T-helper 2 cell (primary cell): ENCODE measurements at places on chromosomes 2 and 18.

DNA sequence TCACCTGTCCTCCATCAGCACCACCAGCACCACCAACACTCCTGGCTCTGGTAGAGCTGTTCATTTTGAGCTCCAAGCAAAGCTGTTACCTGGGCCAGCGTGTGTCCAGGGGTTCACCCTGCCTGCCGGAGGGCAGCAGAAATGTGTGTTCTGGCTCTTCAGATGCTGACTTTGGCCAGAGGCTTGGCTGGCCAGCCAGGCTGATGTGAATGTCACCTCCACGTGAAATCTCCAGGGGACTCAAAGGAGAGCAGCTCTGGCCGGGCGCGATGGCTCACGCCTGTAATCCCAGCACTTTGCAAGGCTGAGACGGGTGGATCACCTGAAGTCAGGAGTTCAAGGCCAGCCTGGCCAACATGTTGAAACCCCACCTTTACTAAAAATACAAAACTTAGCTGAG lies 33.5 kb downstream of the CIB4 start:
- no peak for DNase-seq

GRCh38 chr2:148523315-148523714 lies 121.2 kb upstream of the EPC2 start:
- DNase-seq, result no peak

DNA sequence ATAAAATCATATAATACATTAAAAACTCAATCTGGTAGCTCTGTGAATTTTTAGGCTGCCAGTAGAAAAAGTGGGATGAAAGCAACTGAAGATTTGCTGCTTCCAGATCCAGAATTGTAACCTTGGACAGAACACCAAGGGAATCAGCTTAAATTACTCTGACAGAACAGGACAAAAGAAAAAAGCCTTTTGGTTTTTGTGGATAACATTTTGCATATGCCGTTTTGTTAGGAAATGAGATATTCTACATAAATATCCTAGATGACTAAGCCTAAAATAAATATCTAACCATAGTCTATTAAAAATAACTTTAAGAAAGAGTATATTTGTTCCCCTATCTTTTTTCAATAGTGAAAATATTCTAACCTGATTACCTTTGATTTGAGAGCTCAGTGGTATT lies 148.7 kb upstream of the DOCK10 start:
- DNase-seq, result no peak

- no peak for DNase-seq
Observed at GRCh38 chr18:55731594-55732042, 143.6 kb upstream of the TCF4 start.

DNA sequence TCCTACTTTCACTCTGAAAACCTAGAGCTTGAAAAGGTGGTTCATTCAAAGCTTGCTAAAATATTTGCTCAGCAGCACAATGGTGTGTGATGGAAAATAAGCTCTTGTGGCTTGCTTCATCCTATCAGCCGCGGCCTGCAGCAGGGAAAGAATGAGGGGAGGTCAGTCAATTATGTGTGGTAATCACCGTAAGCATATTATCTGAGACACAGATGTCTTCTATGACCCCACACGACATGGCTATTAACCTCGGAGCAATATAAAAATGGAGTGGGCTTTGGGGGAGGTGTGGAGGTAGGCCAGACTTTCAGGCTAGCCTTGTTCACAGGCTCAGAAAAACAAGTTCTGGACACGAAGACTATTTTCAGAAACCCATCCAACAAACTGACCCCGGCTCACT lies 98.4 kb upstream of the SIX3 start:
- DNase-seq, result no peak

DNA sequence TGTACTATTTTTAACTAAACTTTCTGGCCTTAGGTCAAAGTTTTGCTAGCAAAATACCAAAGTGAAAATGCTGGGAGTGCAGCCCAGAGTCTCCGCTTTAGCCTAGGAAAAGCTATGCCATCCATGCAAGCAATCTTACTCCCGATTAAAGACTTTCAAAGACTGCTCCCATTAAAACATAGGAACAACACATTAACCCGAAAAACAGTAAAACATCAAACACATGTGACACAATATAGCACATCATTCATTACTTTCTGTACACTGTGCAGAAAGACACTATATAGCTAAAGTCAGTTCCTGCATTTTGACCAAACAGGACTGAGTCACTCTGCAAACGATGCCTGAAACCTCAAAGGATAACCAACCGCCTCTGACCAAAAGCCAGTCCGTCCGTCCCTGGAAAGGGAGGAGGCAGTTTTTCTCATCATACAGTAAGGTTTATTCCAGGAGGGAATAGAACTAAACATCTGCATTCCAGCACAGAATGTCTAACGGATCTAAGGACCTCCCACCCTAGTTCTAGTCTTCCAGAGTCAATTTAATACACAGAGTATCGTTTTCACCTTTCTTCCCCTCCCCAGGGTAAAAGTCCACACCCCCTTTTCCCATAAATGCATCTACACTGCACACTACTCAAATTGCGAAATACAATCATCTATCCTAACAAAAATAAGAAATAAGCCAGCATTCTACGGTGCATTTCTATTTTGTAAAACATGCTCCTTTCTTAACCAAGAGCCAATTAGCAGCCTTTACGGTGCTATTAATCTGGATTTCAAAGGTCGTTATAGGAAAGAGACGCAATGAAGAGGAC lies 1.7 kb downstream of the ROCK2 start:
- DNase-seq, result no peak

DNA sequence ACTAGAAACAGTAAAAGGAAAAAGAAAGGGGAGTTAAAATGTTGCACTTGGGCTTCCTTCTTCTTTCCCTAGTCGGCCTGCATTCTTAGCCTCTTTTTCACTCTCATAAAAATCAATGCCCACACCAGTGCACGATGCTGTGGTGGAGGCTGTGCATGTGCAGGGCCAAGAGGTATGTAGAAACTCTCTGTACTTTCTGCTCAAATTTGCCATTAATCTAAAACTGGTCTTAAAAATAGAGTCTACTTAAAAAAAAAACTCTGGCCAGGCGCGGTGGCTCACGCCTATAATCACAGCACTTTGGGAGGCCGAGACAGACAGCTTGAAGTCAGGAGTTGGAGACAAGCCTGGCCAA lies 11.1 kb downstream of the TRAPPC8 start:
- DNase-seq, result no peak

DNA sequence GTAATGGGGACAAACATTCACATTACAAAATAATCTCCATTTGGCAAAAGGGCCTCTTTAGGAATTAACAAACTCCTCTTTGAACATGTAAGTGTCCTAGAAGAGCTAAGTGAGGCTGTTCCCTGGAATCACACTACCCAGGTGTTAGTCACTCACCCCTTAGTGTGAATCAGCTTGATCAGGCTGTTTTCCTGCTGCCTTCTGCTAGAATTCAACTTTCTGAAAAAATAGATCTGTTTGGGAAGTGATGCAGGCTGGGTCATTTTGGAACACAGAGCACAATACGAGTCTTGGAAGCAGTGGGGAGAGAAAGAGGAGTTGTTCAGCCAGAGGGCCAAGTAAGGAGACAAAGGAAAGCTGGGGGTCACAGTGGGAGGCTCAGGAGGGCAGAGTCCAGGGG lies 40.0 kb downstream of the TTC32 start:
- DNase-seq, result no peak

DNA sequence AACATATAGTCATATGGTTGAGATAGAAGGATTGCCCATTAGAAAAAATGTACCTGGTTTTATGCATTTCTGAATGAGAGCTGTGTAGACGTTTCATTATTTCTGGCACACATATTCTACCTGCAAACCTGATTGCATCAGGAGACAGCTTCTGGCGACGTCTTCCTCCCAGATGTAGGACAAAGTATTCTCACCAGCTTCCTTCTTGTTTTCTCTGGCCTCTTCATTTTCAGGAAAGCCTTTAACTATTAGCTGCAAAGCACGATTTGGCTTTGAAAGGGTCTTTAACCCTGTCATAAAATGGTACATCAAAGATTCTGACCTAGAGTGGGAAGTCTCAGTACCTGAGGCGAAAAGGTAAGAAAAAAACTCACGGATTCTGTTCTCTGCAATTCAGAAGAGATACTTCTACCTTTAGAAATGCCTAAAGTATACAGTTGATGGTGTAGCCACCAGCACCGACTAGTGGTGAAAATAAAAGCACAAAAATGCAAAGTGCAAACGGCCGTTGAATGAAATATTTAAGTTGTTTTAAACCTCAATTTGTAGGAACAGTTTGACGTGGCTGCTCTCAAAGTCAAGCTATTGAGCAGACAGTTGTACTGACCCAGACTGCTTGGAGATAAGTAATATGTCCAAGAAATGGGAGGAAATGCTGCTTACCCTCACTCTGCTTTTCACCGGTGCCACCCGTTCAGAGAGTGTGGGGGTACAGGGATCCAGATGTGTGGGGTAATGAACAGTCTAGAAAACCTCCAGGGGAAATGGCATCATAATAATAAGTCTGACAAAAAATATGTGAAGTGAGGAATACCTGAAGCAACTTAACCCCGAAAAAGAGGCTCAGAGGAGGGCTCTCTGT lies 20.2 kb downstream of the IL18RAP start:
- DNase-seq, result no peak

DNA sequence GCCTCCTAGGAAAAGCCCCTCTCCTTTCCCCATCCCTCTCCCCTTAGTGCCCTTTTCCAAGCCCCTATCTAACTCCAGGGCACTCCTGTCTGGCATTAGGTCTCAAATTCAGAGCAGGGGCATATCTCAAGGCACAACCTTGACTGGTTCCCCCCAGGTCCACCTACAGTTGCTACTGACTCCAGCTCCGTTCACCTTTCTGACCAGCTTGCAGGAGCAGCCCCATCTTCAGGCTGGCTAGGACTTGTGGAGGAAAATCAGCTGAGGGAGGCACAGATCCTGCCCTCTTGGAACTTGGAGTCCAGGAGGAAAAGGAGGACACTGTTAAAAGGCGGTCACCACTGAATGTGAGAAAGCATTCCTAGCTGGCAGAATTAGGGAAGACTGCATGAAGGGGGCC lies 152.4 kb downstream of the ZFP36L2 start:
- DNase-seq, result no peak

DNA sequence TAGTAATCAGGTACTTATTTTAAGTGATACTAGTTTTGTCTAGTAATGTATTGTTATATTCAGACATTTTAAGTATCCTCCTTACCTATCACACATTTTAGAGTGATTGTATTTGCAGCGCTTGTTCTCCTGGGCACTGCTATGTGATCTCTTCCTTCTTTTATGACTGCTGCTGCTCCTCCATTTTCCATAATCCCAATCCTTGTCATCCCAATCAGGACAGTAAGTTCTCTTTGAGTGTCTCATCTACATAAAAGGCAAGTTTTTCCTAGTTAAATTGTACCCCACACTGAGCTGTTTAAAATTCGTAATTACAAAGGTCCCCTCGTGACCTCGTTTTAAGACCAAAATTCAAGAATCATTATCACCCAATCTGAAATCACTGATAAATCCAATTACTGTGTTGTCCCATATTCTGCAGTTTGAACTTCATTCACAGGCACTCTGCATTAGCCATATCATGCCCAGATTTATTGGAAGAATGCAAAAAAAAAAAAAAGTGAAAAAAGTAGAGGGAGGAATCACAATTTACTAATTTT lies 2.8 kb downstream of the CLK1 start:
- no peak for DNase-seq

DNA sequence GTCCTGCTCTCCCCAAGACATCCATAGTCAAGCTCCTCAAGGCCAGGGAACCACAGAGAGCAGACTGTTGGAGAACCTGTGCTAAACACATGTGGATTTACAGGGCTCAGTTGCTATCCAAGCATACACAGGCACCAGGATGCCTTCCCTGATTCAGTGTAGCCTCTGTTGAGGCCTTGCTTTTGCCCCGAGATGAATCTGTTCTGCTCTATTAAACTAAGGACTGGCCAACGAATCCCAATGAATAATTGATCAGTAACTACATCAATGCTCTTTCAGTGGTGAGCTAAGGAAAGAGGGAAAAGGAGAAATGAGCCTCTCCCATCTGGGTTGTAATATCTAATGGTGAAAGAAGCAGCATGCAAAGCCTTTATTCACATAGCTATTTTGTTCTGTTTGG lies 58.7 kb upstream of the SPTBN1 start:
- DNase-seq, result no peak

DNA sequence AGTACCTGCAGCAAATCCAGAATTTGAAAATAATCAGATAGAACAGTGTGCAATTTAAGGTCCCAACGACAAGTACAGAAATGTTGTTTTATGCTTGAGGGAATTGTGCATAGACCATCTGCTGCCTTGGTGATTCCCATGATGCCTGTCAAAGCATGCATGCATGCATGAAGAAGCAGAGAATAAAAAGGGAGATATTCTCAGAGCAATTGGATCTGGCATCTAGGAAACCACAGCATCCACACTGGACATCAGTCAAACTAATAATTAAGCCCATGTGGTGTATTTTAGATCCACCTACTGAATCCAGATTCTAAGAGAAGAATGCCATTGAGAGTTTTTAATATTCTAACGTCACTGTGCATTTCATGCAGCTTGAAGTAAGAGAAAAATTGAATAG lies 361.2 kb downstream of the FSIP2 start:
- no peak for DNase-seq

GRCh38 chr18:7778181-7778580 lies 211.1 kb downstream of the PTPRM start:
- DNase-seq, result peak; percentile 64

GRCh38 chr2:122780251-122780650 lies 1024.8 kb downstream of the TSN start:
- DNase-seq, result no peak

DNA sequence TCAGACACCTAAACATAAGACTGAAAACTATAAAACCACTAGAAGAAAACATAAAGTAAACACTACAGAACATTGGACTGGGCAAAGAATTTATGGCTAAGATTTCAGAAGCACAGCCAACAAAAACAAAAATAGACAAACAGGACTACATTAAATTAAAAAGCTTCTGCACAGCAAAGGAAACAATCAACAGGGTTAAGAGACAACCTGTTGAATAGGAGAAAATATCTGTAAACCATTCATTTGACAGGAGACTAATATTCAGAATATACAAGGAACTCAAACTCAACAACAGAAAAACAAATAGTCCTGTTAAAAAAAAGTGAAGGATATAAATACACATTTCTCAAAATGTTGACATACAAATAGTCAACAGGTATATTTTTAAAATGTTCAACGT lies 106.7 kb upstream of the FANCL start:
- no peak for DNase-seq

DNA sequence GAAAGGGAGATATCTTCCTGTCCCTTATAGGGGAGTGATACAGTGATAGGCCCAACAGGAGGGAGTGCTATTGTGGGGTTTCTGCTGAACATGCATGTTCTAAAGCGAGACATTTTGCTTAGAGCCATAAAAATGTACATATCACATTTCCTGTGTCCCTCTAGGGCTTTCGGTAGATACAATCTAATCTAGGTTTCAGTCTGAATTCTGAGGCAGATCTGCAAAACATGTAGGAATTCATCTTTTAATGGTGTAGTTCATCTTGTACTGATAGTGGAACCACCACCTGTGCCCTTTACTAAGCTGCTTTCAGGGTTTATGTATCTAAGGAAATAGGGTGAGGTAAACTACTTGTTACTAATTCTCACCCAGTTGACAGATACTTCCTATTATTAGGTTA lies 73.8 kb downstream of the SPTBN1 start:
- DNase-seq, result peak; percentile 72

DNA sequence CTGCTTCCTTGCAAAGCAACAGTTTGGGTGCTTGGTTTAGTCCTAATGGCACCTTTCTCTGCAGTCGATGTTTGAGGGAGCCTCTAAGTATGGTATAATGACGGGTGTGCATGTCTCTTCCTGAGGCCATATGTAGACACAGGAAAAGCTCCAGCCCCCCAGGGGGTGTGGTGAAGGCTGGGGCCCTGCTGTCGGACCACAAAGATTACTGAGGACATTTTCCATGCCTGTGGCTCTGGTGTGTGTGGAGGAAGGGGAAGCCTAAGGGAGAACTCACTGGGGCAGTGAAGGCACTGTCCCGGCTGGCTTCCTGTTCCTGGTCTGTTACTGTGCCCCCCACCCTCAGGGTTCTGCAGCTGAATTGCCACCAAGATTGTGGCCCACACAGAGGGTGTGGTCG lies 187.1 kb downstream of the FHOD3 start:
- DNase-seq, result no peak
